ENCODE measurements at places on chromosomes 4 and X.

DNA sequence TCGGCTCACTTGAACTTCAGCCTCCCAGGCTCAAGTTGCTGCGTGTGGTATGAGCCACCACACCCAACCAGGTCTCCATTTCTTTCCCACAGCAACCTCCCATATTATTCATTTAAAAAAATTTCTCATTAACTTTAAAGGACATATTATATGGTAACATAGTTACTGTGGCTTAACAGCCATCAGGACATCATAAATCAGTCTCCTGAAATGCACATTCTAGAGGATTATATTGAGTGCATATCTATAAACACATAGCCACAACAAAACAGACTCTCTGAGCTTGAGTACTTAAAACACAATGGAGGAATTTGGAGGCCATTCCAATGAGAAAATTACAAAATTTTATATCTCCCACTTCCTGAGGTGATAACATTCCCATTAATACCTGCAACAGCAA, 61.5 kb downstream of the CORIN start:
- no peak for DNase-seq

- DNase-seq: no peak
These were observed 19.1 kb downstream of the VSIG4 start for GRCh38 chrX:66020631-66021334.

GRCh38 chr4:52604215-52604614, 54.9 kb downstream of the USP46 start:
- no peak for DNase-seq

GRCh38 chrX:68273887-68274286, 159.4 kb downstream of the OPHN1 start:
- peak; percentile 3 for DNase-seq

DNA sequence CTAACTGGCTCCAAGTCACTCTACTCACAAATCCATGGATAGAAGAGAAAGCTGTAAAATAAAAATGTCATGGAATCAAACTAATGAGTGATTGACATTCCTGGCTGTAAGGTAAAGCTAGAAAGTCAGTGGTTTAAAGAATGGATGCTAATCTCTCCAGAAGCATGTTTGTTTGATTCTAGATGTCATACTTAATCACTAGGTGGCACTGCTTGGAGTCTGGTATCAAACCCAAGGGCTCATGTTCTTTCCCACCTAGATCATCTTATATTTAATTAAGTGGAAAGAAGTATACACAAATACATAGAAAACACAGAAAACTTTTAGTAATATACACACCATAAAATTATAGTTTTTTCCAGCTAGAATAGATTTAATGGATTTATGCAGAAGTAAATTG, 2666.6 kb downstream of the PCDH7 start:
- DNase-seq: no peak

GRCh38 chrX:40887476-40887875, 152.1 kb upstream of the MED14 start:
- DNase-seq: peak; percentile 39

- DNase-seq: no peak
These were observed 27.4 kb downstream of the PCGF3 start for GRCh38 chr4:732911-733630.

- DNase-seq: peak; percentile 92
These were observed 158.1 kb upstream of the TENM3 start for GRCh38 chr4:182085051-182085480.

DNA sequence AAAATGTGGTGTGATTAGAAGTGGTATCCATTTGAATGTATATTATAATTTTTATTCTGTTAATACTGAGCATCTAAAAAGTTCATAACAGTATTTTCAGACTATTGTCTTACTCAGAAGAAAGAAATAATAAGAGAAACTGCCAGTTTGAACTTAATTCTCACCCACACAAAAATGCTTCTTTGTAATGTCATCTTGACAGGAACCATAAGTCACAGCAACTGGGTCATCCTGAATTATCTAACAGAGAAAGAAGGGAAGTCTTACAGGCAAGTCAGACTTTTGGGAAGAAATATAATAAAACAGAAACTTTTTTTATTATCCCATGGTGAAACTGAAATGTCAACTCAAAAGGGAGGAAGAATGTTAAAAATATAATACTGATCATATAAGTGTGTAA, 83.1 kb downstream of the NDST4 start:
- DNase-seq: no peak

DNA sequence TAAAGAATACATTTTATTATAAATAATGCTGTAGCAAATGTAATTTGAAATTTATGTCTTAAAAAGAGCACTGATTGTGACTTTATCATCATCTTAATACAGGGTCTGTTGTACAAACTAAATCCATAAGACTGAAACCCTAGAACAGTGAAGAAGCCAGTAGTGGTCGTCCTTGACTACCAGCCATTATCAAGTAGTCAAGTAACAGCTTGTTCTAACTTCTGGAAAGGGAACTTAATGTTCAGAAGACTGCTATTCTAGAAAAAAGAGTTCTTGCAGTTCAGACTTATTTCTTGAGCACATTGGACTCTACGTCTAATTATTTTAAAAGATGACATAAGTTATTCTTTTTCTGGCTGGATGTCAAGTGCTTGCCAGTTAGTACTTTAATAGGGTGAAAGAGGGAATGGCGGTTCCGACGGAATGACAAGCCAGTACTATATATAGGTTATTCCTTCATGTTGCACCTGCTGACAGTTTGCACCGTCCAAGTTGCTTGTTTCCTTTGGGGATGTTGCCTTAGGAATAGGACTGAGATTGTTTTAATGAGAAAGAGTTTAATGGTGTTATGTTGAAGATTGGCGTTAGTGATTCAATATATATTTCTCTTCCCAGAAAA, 109.9 kb downstream of the RAPGEF2 start:
- DNase-seq: no peak

- DNase-seq: no peak
These were observed 54.6 kb upstream of the CITED1 start for GRCh38 chrX:72360326-72360725.

DNA sequence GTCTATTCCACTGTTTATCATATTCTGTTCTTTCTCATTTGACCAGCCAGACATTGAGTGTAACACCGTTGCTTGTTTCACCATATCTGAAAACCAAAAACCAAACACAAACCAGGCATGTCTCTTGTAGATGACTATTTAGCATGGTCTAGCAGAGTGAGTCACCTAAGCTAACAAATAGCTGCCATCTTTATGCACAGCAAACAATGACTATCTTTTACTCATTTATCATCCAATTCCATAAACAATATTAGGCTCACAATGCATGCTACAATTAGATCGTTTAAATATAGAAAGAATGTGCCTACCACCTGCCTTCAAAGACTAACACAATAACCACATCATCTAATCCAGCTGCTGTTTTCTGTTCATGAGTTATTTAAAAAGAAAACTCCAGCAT, 495.4 kb downstream of the PCDH19 start:
- no peak for DNase-seq

DNA sequence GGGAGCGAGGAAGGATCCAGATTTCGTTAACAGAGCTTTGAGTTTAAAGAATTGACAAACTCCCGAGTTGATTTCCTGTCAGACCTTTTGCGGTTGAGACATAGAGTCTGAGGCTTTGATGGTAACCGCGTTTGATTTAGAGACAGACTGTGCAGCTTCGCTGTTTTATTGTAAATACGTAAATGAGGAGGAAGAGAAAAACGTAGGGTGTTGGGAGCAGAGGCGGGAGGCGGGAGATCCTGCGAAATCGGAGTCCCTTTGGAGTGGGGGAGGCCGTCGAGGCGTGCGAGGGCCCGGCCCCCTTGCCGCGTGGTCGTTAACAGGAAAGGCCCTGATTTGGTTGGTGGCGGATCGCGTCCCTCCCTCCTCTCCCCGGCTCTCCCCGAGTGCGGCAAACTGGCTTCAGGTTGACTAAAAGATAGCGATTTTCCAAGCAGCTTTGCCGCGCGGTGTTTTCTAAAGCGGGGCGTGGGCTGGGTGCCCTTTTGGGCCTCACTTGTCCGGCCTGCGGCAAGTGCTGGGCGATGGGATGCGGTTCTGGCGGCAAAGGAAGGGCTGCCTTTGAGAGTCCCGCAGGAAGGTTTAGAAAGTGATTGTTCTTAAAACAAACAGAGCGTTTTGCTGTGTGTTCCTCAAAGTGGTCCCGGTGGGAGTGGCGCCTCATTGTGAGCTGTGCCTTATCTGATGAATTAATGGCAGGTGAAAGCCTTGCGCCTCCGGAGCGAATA, 857 bp downstream of the SCML1 start:
- DNase-seq: no peak

DNA sequence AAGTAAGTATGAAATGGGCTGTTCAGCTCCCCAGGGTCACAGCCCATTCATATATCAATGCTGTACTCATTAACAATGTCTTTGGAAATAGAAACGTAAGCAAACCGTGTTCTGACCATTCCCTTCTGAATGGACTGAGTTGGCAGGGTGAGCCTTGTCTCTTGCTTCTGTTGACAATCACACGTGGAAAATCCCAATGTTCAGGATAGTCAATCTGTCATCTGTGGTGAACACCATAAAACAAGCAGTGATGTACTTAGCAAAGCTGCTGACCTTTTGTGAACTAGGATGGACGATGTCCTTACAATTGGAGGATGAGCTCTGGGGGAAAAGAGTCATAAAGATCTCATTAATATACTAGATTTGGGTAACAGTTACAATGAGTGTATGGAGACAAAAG, 109.6 kb upstream of the PAQR3 start:
- no peak for DNase-seq

GRCh38 chrX:124493984-124494383, 147.6 kb downstream of the SH2D1A start:
- DNase-seq: no peak

GRCh38 chr4:55356991-55357461, 11.0 kb downstream of the SRD5A3 start:
- DNase-seq: peak; percentile 29

GRCh38 chrX:33434256-33435092, 223.1 kb upstream of the DMD start:
- DNase-seq: peak; percentile 22

GRCh38 chrX:110286106-110286505, 31.8 kb downstream of the AMMECR1 start:
- DNase-seq: peak; percentile 86

- no peak for DNase-seq
These were observed 280.3 kb downstream of the ARAP2 start for GRCh38 chr4:35963974-35964515.

DNA sequence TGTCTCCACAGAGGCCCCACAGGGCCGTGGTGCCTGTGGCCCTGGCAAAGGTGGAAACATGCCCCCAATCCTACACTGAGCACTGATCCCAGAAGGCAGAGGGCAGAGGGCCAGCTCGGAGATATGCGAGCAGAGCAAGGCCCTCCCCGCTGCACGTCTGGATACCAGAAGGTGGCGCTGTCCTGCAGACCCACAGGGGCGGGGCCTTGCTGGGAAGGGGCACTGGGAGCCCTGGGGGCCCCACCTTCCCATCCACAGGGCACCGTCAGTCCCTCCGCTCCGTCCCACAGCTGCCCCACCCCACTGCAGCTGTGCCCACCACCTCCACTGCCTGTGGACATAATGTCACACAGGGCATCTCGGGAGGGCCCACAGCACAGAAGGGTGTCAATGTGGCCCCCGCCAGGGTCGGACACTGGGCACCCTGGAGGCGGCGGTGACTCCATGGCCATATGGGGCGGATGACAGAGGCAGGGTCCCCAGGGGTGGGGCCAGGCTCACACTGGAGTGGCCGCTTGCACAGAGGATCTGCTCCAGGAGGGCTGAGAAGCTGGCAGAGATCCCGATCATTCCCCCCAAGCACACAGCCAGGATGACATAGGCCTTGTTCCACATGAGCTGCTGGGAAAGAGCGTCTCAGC, 4.8 kb downstream of the SLC49A3 start:
- peak; percentile 57 for DNase-seq

- DNase-seq: peak; percentile 29
These were observed 106.3 kb downstream of the LINC00632 start for GRCh38 chrX:140815868-140816267.

DNA sequence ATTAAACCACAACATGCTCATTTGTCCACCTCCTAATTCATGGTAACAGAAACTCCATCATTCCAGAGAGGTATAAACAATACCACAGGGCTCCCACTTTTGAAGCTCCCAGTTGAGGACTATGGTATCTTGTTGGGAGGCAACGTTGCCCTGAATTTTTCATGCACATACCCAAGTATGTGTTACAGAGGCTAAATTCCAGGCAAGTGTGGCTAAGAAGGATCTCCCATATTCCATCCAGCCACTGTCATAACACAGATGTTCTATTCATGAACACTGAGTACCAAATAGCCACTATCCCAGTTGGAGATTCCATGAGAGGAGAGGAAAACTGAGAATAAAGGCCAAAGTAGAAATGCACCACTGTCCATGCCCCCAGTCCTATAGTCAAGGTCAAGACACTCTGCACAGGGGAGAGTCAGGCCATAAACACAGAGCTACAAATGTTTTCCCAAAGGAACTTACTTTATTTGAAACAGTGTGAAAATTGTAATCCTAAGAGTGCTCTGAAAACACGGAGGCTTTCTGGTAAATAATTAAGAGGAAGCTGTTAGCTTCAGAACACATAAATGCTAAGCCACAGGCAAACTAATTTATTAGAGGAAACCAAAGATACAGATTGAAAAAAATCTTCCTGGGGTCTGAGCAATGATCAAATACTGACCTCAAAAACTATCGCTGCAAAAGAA, 42.4 kb upstream of the TMPRSS11B start:
- no peak for DNase-seq

DNA sequence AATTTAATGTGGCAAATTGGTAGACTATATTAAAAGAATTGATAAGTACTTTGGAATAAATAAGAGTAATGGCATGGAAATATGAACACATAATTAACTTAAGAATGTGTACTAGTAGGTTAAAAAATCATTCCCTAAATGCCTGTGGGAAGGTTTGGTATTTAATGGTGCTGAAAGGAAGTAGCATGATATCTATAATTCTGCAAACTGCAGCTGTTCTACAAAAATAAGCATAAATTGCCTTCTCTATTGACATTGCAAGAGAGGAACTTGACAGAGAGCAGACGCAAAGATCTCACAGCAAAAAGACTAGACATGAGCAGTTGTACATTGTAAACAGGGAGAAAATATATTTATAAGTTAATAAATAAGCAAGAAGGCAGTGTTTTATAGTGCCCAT, 752.5 kb upstream of the PCDH10 start:
- DNase-seq: peak; percentile 43

DNA sequence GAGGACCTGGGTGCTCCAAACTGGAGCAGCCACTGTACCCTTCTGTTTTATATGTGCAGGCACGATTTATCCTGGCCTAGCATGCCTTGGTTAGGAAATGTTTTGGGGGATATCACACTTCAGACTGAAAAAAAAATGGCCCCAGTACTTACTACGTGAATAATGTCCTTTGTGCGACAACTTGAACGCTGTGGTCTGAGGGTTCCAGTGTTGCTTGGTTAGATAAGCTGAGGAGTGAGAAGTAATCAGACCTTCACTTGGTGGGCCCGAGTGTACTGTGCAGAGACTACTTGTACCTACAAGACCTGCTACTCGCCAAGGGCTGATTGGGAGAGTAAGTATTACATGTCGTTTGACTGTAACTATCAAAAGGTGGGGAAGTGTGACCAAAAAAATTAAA, 678 bp downstream of the DNAAF6 start:
- DNase-seq: no peak

GRCh38 chr4:153426207-153426885, 39.8 kb upstream of the TMEM131L start:
- DNase-seq: no peak

Measured in fibroblast of skin of scalp (primary cell).